CD4-positive, alpha-beta T cell treated with Interleukin-15 for 4 hours (primary cell): ENCODE measurements at places on chromosomes 12 and 14.

DNA sequence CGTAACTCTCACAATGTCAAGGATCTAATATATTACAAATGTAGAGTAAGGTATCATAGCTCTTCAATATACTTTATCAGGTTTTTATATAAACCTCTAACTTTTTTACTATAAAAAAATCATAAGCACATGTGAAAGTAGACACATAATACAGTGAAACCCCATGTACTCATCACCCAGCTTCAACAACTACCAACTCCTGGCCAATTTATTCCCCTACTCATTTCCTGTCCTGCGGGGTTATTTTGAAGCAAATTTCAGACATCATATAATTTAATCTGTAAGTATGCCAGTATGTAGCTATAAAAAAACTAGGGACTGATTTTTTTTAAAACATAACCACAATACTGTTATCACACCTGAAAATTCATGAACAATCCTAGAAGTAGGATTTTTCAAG, 47.7 kb downstream of the NOPCHAP1 start:
- no peak for DNase-seq

- peak; percentile 46 for DNase-seq
These were observed 6.7 kb downstream of the CDKN1B start for GRCh38 chr12:12723681-12724420.

- no peak for DNase-seq
These were observed 615.9 kb upstream of the MIS18BP1 start for GRCh38 chr14:45868863-45869262.

GRCh38 chr14:92093320-92093719, 13.1 kb downstream of the ATXN3 start:
- no peak for DNase-seq

- DNase-seq, result no peak
These were observed 22.5 kb upstream of the GALNT9 start for GRCh38 chr12:132351751-132352495.
